ENCODE measurements at places on chromosomes 4 and X.

DNA sequence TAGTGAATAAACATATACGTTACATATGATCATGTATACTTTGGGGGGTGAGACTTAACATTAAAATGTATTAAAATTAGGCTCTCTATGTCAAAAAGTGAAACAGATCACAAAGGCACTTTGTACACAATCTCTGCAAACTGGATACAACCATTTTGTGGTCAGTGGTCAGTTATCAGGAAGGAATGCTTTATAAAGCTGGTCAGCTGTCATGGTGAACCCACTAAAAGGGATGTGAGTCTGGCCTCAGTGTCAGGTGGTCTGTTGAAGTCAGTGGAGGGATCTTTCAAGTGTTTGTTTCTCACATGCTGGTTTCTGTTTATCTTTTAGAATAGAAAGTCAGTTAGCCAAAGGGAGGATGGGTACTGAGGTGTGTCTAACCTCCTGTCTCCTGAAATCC lies 875.5 kb upstream of the INTU start:
- DNase-seq = no peak

DNA sequence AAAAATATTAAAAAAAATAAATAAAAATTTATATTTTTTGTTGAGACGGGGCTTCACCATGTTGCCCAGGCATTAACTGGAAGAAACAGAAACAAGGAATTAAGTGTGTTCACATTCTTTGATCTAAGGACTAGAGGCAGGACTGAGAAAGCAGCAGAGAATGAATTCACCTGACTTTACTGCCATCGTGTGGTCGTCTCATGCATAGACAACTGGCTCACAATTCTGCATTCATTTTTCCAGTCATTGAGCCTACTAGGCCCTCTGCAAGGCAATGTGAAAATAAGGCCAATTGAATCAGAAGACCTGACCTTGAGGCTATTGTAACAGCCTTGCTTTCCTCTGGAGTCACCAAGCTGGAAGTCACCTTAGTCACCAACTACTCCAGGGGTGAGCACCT lies 37.4 kb downstream of the LHFPL1 start:
- DNase-seq = peak; percentile 59

DNA sequence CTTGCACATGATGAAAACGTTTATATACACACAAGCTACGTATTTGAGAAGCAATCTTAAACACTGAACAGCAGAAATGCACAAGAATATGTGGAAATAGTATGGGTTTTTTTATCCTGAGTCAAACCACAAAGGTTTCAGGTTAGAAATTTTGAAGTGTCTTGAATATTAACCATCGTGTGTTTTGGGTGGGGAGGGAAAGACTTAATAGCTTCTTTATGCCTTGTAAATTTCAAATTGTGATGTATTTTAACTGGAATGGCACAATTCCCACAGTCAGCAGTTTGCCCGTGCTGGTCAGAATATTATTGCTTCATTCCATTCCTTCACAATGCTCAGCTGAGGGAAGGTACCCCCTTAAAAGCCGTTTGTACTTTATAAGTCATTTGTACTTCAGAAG lies 67.4 kb upstream of the WDR1 start:
- DNase-seq = no peak

DNA sequence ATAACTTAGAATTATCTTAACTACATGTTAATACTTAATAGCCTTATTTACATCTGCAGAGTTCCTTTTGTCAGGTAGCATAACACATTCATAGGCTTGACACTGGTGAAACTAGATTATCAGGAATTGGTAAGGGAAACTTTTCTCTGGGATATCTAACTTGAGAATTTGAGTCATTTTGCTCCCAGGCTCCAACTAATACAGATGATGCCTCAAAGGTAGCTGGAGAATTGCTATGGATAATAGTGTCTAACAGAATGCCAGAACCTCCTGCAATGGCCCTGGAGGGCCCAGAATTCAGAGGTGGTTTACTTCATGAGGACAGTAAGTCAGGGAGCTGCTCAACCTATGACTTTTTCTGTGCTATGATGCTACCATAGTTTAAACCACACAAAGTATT lies 13.9 kb upstream of the TMPRSS11D start:
- no peak for DNase-seq

DNA sequence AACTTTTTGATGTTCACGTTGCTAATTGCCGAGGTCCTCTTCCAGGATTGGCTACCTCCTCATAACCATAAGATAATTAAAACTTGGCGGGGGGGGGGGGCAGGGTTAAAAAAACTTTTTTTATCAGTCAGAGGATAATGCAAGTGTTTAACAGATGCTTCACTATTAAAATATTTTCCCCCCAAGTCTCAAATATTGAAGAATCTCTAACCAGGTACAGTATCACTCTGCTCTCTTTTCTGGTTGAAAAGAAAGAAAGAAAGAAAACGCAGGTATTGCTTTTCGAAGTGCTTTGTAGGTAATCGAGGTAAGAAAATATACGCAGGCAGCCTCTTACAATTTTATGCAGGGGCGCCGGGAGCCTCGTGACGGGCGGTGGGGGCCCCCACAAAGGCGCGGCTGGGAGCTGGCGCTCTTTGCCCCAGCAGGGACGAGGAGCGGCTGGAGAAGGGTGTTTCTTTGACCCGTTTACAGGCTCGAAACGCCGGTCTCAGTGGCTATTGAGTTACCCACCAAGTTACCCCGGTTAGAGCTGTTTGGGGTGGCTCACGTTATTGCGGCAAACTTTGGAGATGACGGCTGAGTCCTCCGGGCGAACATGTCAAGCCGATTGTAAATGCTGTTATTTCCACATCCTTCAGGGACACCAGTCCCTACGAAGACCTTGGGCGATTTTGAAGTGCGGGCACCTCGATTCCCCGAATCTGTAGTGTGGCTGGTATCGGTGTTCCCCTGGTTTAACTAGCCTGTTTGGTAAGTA lies 477 bp upstream of the HAND2 start:
- DNase-seq = no peak

DNA sequence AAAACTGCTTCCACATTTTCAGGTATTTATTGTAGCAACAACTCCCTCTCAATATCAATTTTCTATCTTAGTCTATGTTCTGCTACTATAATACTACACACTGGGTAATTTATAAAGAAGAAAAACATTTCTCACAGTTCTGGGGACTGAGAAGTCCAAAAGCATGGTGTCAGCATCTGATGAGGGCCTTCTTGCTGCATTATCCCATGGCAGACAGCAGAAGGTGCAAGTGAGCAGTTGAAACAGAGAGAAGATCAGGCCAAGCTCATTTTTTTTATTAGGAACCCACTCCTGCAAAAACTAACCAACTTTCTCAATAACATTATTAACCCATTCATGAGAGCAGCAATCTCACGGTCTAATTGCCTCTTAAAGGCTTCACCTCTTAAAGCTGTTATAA lies 376.0 kb downstream of the RAB28 start:
- DNase-seq = no peak

DNA sequence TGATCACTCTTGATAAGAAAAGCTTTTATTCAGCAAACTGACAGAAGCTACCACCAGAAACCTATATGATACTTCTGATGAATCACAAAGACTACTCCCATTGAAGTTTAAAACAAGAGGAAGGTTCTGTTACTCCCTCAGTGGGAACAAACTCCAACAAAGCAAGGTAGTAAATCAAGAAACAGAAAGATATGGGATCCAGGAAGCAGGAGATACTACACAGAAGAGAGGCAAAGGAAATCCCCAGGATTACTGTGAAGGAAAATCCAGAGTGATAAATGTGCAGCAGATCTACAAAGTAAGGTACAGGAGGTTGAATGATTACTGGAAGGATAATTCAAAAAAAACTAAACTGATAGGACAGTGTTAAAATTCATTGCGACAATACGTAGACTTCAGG lies 222.4 kb downstream of the HHIP start:
- DNase-seq = no peak

DNA sequence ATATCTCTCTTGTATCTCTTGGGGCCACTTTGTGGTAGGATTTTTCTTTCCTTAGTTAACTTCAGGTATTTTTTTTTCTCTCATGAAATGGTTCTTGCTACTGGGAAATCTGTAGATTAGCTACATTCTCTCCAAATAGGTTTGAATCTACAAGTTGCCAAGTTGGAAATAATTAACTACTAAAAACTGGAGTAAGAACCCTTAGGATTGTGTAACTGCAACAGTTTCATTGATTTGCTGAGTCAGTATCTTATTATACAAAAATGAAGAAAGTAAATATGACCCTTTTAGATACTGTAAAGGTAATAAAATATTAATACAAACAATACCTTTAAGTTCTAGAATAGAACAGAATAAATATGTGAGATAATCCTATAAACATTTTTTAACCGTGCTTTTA lies 327.9 kb downstream of the CXXC4 start:
- DNase-seq = no peak

DNA sequence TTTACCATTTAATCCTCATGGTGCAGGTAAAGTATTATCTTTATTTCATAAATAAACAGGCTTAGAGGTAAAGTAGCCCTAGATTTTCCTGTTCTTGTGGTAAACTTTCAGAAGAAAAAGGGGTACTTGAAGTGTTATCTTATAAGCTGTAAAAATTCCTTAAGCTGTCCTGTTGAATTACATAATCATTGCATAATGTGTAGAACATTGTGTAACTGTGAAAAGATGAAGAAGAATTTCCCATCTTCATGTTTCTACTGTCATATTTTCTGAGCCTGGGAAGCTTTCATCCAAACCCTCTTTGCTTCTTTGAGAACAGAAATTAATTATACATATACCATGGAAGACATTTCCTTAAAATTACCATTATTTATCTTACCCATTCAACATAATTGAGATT lies 90.5 kb downstream of the ELOVL6 start:
- no peak for DNase-seq

DNA sequence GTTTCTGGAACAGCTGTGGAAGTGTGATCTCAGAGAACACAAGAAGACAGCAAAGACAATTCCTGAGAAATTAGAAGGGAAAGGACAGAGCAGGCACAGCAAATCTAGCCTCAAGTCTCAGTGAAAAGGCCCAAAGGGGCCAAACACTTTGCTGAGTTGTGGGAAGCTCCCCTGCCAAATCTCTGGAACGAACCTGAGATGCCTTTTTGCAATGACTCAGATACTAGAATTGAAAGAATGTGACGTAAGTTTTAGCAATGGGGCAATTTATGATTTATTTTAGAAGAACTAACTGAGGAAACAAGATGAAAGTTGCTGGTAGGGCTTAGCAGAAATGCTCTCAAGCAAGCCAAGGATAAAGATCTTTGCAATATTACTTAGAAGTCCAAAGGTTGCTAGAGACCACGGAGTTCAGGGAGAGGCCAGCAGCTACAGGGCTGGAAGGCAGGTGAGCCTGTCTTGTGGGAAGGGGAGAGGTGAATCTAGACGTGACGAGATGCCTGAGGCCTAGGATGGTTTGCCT lies 92.8 kb downstream of the AMELX start:
- no peak for DNase-seq

DNA sequence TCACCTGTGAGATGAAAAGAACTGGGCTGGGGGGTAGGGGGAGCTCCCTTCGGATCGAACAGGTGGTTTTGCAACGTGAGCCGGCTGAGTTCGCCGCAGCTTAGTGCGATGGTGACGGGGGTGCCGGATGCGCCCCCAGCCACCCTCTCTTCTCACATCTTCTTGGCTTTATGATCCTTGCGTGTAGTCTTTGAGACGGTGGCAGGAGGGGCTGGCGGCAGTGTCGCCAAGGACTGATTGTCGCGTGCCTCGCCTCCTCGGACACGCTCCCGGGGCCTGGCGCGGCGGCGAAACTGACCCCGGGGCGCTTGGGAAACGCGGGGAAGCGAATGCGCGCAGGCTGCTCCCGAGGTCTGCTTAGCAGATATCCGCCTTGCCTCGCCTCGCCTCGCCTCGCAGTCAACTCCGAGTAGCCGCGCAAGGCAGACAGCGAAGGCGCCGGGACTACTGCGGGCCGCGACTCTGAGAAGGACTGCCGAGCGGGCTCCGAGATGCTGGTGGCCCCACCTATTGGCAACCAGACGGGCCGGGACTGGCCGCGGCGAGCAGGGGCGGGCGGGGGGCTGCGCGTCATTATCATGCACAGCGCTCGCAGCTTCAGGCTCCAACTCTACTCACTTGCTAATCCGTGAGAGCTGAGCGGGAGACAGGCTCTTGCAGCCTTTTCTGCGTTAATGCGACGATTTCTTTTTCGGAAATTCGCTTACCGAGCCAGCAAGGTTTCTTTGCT lies 1.5 kb downstream of the GRID2 start:
- no peak for DNase-seq

DNA sequence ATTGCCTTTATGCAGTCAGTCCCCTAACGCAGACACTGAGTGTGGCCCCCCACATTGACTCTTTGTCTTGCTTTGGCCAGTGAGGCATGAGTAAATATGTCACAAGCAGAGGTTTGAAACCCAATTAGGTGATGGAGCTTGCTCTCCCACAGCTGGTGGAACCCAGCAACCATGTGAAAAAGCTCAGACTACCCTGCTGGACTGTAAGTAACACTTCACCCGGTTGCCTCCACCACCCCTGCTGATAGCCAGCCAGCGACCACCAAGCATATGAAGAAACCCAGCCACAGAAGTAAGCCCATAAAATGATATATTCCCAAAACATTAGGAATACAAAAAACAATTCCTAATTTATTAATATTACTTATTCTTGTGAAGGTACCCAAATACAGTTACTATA lies 21.6 kb upstream of the PDCL2 start:
- DNase-seq = no peak

GRCh38 chr4:1086011-1086410 lies 27.4 kb downstream of the RNF212 start:
- no peak for DNase-seq

- no peak for DNase-seq
Measured at GRCh38 chr4:107801766-107802211, 22.9 kb upstream of the SGMS2 start.

- no peak for DNase-seq
Measured at GRCh38 chr4:82765134-82765533, 33.5 kb downstream of the SCD5 start.

GRCh38 chr4:72969976-72970375 lies 99.5 kb downstream of the COX18 start:
- DNase-seq = no peak

GRCh38 chr4:166996216-166996615 lies 238.1 kb downstream of the SPOCK3 start:
- no peak for DNase-seq

- no peak for DNase-seq
Measured at GRCh38 chrX:8846266-8846665, 45.1 kb upstream of the FAM9A start.
